ENCODE measurements at places on chromosomes 3 and 15.
A peak's percentile ranks its signal among the peaks of the same experiment; 100 is the strongest.

GRCh38 chr3:45104715-45105711, 41.2 kb downstream of the CDCP1 start:
- no peak for DNase-seq

DNA sequence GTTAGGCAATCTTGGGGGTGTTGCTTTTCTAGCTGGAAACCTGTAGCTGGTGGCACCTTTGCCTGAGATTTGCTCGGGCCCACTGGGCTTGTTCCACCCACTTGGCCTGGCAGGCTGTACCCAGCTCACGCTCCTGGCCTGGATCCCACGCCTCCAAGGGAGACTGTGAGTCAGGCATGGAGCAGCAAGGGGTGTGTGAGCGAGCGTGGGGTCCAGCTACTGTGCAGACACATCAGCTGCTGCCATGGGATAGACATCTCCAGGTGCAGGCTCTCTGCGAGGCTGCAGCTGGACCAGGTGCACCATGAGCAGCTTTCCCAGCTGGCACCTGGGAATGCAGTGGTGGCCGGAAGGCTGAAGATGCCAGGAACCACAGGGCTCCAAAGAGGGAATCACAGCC, 36.0 kb downstream of the NR1D2 start:
- no peak for DNase-seq

DNA sequence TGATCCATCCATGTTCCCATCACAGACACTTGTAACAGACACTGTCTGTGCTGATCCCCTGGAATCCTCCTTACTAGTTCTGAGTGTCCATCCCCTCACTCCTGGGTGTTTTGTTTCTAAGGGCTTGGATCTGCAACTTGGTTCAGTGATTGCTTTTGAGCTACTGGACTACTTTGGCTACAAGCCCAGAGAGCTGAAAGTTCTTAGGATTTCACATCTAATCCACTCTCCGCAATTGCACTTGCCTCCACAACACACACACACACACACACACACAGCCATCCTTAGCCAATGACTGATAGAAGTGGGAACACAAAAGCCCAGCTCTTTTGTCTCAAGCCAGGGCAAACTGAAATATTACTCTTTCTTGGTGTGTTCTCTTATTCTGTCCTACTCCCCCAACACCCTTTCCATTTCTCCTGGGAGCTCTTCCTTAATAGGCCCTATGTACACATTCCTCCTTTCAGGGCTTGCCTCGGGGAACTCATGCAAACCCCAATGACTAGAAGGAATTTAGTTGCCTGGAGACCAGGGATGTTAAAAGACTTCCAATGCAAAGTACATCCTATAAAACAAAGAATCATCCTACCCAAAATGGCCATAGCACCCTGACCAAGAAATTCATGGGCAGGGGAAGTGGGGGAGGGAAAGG, 206.1 kb upstream of the UBE2E2 start:
- DNase-seq: no peak

DNA sequence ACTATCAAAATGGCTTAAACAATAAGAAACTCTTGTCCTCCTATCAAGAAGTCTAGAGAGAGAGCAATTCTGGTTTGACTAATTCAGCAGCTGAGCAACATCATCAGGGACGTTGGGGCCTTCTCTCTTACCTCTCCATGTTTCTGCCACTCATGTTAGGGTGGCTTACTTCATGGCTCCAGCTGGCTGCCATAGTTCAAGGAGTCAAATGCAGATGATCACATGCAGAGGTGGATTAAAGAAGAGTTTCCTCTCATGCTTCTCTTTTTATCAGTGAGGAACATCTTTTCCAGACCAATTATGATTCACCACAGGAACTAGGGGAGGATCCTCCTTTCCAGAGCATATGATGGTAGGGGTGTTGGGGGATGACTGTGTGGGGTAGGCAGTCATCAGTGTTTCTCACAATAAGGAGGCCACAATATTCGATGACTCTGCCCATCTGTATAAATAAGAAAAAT, 45.5 kb downstream of the NEK11 start:
- DNase-seq: no peak

- DNase-seq: no peak
Measured at GRCh38 chr3:186823386-186823785, 17.1 kb upstream of the RFC4 start.

GRCh38 chr3:22296601-22297000, 545.6 kb upstream of the ZNF385D start:
- DNase-seq: no peak

DNA sequence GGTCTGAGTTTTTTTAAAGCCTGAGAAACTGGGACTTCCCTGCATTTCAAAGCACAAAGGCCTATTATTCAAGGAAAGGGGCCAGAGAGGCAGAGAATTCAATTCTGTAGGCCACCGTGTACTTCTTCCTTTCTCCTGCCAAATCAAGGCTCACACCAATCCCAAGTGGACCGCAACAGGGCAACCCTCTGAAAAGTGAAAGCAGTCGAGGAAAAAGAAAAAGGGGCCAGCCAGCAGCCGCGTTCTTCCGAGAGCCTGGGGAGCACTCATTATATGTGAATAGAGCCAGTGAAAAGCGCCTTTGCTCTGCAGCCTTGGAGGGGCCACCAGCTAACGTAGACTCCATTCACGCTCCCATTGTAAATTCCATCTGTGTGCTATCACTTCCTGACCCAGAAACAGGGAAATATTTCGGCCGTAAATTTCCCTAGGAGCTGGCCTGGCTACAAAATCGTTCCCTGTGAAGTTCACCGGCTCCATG, 45.9 kb upstream of the THUMPD3 start:
- no peak for DNase-seq

- peak; percentile 18 for DNase-seq
Measured at GRCh38 chr15:83106994-83107840, at the start of gene TM6SF1. Gene TM6SF1 (plus strand): TSS chr15:83107645. CDS start chr15:83107681, 36 bp downstream.

DNA sequence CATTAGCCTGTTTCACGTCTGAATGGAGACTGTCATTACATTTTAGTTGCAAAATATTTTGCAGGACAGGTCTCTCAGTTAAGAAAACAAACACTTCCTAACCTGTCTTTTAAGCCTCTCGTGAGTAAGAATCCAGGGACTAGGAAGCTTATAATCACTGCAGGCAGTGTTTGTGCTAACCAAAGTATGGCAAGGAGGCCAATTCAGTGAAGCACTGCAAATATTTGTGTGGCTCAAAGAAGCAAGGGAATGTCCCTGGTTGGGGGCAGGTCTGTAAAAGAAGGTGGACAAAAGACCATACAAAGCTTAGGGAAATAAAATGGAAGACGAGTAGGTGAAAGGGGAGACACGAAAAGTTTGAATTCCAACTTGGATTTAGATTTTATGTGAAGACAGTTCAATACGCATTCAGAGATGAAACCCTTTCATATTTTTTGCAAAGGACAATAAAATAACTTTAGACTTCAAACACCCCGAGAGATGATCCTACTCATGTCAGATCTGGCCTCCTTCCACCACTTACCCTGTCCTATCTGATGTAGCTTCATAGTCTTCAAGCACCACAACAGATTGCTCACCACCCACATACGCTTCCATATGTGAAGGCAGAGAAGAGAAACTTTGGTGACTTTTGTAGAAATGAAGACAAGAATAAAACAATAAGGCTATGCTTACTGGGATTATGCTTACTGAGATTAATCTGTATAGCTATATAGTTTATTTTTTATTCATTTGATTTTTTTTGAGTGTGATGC, 240.9 kb downstream of the TUSC7 start:
- no peak for DNase-seq

- no peak for DNase-seq
Measured at GRCh38 chr3:172209333-172210321, 170.2 kb downstream of the FNDC3B start.

GRCh38 chr15:73052653-73053397, 562 bp downstream of the NEO1 start:
- peak; percentile 13 for DNase-seq

DNA sequence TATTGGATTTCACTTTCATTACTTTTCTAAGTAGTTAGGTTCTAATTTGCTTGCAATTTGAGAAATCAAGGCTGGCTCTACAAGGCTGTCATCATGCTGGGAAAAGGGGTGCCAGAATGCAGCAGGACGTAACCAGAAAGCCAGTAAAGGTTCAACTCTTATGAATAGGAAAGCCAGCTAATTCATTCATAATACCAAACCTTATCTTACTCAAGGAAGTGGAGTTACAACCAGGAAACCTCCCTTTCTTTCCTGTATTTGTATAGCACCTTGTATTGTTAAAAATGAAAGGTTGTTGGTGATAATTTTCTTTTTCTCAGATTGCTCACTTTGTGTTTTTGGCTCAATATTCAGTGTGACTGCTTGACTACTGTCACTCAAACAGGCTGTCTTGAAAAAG, 109.4 kb downstream of the FILIP1L start:
- no peak for DNase-seq

DNA sequence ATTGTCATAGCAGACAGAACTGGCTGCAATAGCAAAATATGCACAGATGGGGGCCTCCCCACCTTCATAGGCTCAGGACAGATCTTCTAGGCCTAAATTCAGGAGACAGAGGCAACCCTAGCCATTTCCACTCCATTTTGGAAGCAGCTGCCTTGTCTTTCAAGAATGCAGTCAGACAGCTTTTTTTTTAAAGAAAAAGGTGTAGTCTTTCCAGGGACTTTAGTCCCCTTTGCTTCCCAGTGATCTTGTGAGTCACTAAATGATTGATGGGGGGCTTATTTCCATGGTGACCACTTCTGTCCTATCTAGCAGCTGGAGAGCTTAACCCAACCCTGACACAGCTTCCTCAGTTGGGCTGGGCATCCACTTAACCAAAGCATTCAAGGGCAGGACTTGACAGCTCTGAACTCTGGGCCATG, 165.9 kb downstream of the TPRG1 start:
- DNase-seq: no peak

- no peak for DNase-seq
Measured at GRCh38 chr15:69897471-69898237, 200.1 kb downstream of the TLE3 start.

GRCh38 chr3:144431134-144431533, 459.5 kb downstream of the DIPK2A start:
- no peak for DNase-seq
